Retina (tissue), 1 donor: ENCODE measurements at places on chromosomes 12 and 14.
A peak's percentile ranks its signal among the peaks of the same experiment; 100 is the strongest.

DNA sequence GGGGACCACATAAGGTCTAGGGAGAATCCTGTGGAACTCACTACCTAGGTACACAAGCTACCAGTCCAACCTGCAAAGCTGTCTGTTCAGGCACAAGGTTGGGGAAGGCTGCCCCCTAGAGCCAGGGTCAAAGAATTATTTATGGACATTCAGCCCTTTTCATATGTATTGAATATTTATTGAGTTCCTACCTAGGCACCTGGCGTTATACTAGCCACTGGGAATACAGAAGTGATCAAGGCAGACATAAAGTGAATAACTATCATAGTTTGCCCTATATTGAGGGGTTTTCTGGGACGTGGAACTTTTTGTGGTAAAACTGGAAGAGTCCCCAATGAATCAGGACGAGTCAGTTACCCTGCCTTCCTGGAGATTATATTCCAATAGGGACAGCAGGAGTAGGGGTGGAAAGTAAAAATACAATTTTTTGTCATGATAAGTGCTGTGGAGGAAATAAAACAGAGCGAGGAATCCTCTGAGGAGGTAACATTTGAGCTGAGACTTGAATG lies 5.8 kb upstream of the SLC48A1 start:
- DNase-seq, result no peak

- DNase-seq, result no peak
These were observed 31.9 kb downstream of the JAG2 start for GRCh38 chr14:105136401-105137322.

- no peak for DNase-seq
These were observed 218.6 kb upstream of the SYT1 start for GRCh38 chr12:78645956-78646355.

GRCh38 chr14:105041841-105042765 lies 21.2 kb upstream of the CDCA4 start:
- DNase-seq, result no peak

DNA sequence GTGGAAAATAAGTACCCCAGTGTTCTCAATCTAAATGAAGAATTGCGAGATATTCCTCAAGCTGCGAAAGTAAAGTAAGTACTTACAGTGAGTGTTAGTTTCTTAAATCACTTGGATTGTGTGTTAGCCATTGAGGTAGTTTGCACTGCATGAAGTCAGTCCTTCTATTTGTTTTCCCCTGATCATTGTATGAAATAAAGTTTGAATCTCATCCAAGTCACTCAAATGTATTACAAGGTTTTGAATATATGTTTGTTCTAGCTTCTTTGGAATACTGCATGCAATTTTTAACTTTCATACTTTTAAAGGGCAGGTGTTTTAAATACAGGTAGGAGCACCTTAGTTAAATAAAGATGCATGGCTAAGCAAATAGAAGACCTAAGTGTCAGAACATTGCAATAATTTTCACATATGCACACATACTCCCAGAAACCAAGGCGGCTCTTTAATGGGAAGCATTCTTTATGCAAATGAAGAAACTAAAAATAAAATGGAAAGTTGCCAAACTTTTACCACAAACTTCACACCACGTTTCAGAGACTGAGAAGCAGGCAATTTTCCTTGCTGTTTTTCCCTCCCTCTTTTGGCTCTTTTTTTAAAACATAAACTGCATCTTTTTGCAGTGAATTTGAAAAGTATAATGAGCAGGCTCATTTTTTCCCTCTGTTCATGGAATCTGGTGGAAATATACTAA lies 105.6 kb downstream of the GPR135 start:
- no peak for DNase-seq

DNA sequence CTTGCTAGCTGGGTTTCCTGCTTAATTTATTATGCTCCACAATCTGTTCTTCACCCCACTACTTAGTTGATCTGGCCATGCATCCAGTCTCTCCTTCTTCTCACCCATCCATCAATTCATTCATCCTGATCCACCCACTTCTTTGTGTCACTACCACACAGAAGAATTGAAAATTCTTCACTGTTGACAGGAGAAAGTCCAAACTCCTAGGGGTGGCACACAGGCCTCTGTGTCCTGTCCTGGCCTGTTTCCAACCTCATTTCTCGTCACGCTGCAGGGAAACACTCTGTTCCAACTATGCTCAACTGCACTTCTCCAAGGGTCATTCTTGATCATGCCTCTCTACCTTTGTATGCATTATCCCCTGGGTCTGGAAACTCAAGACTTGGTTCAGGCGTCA lies 10.6 kb upstream of the KRT83 start:
- no peak for DNase-seq

GRCh38 chr14:53955671-53956426 lies 776 bp downstream of the BMP4 start:
- peak; percentile 65 for DNase-seq

DNA sequence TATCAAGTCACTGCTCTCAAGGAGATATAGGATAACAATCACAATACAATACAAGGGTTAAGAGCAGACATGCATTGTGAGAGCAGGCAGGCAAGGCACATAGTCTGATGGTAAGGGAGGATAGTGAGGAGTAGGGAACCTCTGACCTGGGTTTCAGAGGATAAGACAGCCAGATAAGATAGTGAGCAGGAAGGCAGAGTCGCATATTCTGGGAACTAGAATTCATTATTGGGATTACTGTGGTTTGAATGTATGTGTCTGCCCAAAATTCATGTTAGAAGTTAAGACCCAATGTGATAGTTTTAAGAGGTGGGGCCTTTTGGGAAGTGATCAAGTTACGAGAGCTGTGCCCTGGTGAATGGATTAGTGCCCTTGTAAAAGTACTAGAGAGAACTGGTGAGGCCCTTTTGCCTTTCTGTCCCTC lies 14.4 kb upstream of the ATF1 start:
- DNase-seq, result no peak

- DNase-seq, result no peak
These were observed 65.8 kb downstream of the FOS start for GRCh38 chr14:75344411-75344810.

DNA sequence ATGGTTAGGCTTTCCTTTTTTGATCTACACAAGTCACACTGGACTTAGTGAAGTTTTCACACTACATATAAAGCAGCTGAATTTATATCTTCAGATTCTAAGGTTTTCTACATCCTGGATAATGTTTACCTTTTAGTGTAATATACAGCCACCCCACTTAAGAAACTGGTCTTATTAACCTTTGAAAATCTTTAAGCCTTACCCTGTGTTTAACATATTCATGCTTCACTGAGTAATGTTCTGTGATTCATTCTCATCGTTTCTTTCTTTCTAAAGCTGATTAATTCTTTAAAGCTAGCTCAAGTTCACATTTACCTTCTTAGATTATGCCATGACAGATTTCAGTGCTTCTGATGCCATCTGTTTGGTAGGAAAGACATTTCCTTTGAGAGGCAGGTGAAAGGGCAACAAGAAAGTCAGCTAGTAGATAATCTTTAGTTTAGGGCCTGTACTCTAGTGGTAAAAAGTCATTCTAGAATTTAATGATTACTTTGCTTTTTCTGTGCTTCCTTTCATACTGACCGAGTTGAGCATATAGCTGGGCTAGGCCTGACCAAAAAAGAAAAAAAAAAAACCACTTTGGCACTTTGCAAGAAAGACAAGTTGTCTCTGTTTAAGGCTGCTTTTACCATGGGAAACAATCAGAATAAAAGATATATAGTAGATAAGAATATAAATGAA lies 690.9 kb upstream of the FBXO33 start:
- DNase-seq, result no peak

GRCh38 chr14:70902184-70902583 lies 5.1 kb upstream of the PCNX1 start:
- DNase-seq, result no peak

- no peak for DNase-seq
These were observed 50.1 kb downstream of the RASSF3 start for GRCh38 chr12:64660237-64661018.

DNA sequence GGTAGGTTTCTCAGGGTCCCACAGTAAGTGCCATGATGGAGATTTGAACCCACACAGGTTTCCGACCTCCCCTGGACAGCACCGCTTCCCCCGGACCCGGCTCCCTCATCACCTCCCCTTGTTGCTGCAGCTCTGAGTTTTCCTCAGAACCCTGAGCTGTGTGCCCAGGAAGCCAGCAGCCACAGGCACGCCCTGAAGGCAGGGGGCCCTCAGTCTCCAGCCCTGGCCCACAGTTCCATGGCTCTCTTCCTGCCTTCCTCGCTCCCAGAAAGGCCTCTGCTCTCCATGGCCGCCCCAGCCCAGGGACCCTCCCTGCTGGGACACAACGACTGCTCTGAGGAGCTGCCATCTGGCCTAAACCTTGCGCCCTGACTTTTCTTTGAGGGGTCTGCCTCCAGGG lies 35.8 kb upstream of the PRIMA1 start:
- no peak for DNase-seq

DNA sequence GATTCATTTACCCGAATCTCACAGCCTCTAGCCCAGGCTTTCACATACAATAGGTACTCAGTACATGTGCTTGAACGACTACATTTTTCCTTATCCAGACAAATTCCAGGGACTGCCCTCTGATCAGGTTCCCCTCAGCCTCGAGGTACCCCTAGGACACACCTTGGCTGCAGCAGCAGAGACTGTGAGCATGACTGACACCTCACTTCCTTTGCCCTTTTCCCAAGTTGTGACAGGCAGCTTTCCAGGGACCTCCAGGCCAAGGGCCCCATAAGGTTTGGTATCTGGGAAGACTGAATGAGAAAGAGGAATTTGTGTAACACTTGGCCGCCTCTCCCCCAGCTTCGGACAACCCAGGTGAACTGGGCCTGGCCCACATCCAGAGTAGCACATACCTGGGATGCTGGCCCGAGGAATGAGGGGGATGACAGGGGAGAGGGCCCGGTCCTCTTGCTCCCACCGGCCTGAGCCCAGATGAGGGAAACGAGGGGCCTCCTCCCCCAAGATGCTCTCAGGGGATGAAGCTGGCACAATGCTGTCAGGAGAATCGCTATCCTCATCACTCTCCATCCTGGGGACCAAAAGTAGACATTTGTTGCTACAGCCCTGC lies 10.2 kb upstream of the PRKAG1 start:
- no peak for DNase-seq

- no peak for DNase-seq
These were observed 105.2 kb downstream of the BICD1 start for GRCh38 chr12:32211900-32212156.

DNA sequence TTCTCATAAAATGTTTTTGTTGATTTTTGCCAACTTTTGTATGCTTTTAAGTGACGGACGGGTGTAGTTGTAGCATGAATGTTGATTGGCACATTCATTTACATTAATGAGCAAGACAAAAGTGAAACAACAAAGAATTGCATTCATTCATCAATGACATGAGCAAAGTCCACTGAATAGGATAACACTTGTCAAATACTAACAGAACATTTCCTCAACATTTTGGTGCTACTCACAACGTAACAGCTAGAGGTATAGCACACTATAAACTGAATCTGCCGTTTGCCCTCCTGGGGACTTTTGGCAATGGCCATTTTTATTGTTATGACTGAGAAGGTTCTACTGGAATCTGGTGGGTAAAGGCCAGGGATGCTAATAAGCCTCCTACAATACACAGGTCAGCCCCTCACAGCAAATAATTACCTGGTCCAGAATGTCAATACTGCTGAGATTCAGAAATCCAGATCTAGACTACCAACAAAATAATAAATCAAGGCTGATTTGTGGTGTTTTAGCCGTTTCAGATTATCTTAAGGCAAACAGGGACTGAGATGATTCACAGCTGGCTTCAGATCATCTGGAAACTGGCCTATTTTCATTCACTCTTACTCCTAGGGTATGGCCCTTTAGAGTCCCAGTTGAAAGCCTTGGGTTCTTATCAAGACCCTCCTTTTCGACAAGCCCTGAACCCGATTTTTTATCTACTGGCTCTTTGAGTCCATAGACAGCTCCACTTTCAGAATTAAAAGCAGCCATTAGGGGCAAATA lies 22.5 kb upstream of the CDKN3 start:
- DNase-seq, result no peak

DNA sequence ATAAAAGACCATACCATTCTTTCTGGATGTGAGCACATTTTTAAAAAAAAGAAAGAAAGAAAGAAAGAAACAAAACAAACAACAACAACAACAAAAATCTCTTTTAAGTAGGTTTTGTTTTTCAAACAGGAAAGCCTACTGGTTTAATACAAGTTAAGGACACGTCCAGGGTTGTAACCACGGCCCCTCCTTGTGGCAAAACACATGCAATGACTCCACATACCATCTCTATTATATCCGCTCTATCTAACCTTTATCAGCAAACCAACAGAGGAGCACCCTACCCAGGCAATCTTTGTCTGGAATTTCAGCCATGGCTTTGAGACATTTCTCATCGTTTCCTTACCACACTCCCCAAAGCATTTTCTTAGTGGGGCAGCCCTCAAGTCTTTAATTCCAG lies 360.5 kb upstream of the TMPO start:
- DNase-seq, result peak; percentile 55

DNA sequence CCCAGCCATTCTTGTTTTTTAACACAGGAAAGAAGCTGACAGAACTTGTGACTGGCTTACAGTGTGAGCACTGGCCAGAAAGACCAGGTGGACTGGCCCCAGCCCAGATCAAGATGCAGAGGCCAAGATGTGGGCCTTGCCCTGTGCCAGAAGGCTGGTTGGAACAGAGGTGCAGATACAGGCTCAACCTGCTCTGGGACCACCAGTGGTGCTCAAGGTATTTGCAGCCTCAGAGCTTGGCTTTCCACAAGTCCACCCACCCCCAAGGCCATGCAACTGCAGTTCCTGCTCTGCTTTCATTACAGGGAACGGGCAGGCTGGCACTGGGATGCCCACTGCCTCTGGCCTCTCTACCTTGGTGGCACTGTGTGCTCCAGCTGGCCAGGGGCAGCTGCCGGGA lies 23.3 kb downstream of the ZFC3H1 start:
- no peak for DNase-seq

DNA sequence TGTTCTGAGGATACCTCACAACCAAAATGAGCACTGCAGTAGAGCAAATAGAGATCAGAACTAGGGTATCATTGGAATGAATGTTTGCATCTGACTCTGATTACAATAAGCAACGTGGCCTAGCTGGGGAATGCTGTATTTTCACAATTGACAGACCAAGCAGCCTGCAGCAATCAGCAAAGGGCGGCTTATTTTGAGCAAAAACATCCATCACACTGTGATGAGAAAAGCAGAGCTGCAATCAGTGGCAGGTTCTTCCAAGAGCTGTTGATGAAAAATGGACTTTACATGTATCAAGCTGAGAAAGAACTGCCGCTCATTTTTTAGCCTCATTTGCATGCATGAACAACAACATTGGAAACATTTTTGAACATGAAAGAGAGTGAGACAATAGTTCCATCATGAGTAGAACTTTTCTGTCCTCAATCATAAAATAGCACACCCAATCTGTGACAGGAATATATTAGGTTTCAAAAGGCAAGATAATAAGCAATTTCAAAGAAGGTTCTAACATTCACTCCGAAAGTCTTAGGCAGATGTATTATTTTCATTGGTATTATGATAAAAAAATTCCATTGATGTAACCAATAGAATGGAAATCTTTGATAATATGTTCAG lies 249.7 kb upstream of the FBXO33 start:
- DNase-seq, result no peak

- DNase-seq, result peak; percentile 9
These were observed 806.2 kb downstream of the GALC start for GRCh38 chr14:87186737-87187136.

- DNase-seq, result no peak
These were observed 7.6 kb upstream of the ORAI1 start for GRCh38 chr12:121618659-121619233.
